PC-3 (cell line): ENCODE measurements at places on chromosomes 2 and 18.

- DNase-seq, result no peak
Observed at GRCh38 chr18:11494107-11494506, 115.3 kb upstream of the SLC35G4 start.

DNA sequence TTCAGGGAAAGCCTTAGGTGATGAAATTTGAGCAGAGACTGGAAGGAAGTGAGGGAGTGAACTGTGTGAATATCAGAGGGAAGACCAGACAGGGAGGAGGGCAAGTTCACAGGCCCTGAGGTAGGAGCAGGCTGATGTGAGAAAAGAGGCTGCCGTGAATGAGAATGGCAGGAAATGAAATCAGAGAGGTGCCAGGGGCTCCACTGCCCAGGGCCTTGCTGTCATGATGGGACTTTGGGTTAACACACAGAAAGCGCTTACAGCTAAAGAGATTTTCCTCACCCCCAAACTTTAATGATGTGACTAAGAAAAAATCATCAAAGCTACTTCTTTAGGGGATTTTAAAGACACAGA is 53.8 kb downstream of the MARCHF4 start:
- no peak for DNase-seq

DNA sequence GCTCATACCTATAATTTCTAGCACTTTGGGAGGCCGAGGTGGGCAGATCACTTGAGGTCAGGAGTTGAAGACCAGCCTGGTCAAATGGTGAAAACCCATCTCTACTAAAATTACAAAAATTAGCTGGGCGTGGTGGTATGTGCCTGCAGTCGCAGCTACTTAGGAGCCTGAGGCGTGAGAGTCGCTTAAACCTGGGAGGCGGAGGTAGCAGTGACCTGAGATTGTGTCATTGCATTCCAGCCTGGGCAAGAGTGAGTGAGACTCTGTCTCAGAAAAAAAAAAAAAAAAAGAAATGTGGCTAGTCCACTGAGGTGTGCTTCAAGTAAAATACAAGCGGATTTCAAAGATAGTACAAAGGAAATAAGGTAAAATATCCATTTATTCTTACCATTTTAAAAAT is 46.2 kb downstream of the RBKS start:
- no peak for DNase-seq

GRCh38 chr2:3462493-3463104 is 56.7 kb downstream of the ADI1 start:
- DNase-seq, result no peak

GRCh38 chr2:584863-585823 is 92.1 kb downstream of the TMEM18 start:
- DNase-seq, result peak; percentile 11

DNA sequence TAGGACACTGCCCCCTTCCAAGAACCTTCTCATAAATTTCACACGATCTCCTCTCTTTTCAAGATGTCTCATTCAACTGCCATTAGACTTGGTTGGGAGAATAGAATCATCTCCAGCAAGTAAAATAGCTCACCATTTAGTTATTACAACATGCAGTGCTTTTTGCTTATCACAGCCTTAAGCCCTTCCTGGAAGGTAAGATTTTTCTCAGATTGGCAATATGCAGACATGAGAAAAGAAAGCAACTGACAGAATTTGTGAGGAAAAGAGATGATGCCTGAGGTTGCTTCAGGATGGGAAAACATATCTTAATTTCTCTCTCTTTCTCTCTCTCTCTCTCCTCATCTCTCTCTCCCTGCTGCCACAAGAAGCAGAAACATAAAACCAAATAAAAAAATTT is 855.1 kb upstream of the ACVR2A start:
- no peak for DNase-seq

DNA sequence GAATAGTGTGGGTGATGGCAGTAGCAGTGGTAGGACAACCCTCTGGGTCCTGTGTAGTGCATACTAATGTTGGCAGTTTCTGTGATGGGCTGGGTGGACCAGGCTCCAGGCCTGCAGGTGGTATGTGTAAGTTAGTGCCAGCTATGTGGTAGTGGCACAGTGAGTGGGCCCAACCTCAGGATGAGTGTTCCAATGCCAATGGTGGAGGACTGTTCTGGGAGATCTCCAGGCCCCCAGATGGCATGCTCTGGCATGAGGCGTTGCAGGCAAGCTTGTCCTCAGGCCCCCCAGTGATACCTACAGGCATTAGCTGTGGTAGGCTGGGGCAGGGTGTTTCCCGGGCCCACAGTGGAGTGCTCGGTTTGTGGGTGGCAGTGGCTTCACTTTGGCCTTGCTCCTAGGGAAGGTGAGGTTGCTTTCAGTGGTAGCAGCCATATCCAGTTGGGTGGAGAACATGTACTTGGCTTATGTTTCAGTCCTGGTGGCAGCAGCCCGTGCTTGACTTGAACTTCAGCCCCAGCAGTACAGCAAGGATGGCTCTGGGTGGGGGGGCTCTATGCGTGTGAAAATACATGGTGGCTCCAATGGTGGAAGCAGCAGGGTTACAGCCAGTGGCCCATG is 32.4 kb downstream of the TEX51 start:
- DNase-seq, result no peak
